ENCODE measurements at places on chromosomes 3 and 15.
A peak's percentile ranks its signal among the peaks of the same experiment; 100 is the strongest.

DNA sequence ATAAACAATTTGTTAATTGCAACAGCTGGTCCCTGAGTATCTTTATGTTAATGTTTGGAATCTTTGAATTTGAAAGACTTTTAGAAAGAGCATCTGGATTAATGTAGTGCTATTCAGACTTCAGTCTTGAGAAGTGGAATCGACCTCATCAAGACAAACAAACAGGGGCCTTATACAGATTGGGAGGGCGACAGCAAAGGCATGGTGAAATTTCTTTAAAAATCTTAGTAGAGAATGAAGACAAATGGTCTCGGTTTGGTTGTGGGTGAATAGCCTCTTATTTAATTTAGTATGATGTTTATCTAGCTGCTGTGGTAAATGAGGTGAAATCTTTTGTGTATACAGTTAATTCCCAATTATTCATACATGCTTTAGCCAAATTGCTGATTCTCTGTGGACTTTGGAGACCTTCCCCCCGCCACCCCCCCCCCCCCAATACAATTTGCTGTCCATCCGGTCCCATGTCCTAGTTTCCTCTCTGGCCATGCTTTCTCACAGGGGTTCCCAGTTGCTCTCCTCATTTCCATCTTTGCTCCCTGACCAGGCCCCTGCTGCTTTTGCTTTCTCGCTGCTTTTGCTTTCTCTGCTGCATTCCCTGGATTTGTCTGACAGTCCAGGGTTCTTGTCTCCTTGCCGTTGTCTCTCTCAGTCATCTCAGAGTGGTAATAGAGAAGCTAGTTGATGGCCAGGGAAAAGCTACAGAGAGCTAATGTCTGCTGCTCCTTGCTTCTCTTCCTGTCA is 135.3 kb downstream of the FNDC3B start:
- DNase-seq = no peak

- no peak for DNase-seq
Measured at GRCh38 chr3:131526801-131527347, 24.1 kb upstream of the MRPL3 start.

DNA sequence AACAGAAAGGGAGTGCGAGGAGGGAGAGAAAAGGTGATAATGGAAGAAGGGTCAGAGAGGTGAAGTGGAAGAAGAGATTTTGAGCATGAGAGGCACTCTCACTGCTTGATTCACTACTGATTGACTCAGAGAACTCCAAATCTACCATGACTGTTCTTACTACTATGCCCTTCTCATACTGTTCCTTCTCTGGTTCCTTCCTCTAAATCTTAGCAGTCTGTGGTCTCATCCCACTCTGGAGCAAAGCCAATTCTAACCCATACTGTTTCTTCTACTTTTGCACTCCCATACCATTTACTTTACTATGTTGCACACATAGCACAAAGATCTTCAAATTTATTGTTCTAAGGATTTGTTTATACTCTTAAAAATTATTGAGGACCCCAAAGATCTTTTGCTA is 100.8 kb downstream of the DTWD1 start:
- DNase-seq = no peak

DNA sequence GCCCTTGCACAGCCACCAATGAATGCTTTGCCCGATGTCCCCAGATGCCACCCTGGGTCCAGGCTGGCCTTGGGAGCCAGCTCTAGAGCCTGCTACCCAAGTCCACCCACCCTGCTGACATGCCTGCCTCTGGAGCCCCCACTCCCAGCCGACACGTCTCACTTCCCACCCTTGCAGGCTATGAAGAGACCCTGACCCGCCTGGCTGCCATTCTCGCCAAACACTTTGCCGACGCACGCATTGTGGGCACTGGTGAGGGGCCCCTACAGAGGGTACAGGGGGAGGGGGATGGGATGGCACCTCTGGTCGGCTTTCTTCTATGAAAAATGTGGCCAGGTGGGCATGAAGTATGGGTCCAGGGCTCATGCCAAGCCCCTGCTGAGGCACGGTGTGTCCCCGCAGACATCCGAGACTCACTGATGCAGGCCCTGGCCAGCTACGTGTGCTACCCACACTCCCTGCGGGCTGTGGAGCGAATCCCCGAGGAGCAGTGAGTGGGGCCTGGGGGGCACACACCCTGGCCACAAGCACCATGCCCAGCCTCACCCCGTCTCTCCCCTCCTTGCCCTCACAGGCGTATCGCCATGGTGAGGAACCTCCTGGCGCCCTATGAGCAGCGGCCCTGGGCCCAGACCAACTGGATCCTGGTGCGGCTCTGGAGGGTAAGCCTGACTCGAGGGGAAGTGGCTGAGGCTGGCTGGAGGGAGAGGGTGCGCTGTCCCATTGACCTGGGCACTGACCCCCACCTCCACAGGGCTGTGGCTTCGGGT is 6.0 kb downstream of the AMIGO3 start:
- no peak for DNase-seq

GRCh38 chr15:79826800-79827199 is 70.0 kb downstream of the MTHFS start:
- DNase-seq = no peak

- DNase-seq = no peak
Measured at GRCh38 chr3:45413172-45413765, 24.9 kb downstream of the LARS2 start.

GRCh38 chr3:167031364-167032049 is 348.6 kb downstream of the ZBBX start:
- DNase-seq = no peak

DNA sequence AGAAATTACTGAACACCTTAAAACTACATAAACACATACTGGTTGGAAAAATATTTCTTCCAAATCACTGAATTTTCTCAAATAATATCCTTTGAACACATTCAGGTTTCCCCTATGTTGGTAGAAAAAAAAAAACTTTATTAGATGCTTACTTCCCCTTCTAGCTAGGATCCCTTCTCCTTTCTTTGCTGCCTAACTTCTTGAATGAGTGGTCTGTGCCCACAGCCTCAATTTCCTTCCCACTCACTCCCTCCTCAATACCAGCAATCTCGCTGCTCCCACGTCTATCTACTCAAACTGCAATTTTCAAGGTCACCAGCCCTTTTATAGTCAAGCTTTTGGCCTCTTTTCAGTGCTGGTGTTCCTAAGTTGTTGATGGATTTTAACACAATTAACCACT is 8.3 kb downstream of the CD200R1 start:
- DNase-seq = no peak

GRCh38 chr3:39398700-39399099 is 7.8 kb upstream of the RPSA start:
- DNase-seq = no peak

GRCh38 chr3:66555214-66555844 is 54.5 kb upstream of the LRIG1 start:
- no peak for DNase-seq

GRCh38 chr15:61784734-61785133 is 275.5 kb downstream of the VPS13C start:
- DNase-seq = no peak

GRCh38 chr15:49815950-49816349 is 195.1 kb downstream of the DTWD1 start:
- DNase-seq = no peak

GRCh38 chr15:74184582-74185091 is 11.1 kb downstream of the ISLR start:
- no peak for DNase-seq

DNA sequence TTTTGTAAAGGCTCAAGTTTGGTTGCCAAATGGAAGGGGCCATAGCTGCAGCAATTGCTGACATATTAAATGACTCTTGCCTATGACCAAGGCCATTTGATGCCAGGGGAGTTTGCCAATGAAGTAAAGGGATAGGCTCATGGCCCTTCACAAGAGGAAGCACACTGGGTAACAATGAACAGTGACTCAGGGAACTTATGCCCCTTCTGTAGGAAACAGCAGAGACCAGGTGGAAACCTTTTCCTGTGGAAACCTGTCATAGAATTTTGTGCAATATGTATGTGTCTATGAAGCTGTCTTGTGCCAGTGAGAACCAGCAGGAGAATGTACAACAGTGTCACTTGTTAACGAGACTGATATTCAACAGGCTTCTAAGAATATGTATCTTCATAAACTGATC is 25.4 kb upstream of the AVEN start:
- no peak for DNase-seq

DNA sequence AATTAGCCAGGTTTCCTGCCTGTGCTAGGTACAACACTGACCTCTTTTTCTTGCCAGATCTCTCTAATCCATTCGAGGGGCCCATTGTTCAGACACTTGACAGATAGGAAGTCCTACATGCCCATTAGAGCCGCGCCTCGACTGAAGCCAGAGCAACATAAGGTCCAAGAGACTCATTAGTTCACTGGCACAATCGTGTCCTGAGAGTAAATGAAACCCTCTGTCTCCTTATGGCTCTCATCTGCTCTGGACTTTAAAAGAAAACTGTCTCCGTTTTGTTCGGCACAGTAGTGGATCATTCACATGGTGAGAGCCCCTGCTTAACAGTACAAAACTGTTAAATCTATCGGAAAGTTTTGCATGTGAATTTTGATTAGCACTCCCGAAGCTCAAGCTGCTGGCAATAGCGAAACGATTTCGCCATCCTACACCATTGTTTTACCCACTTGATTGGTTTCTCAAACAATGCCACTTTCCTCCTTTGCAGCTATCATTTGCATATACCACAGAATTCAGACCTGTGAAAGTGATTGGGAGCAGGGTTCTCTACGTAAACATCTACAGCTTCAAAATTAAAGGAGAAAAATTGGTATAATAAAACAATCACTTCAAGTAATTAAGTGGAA is 19.0 kb upstream of the C15orf61 start:
- DNase-seq = no peak

DNA sequence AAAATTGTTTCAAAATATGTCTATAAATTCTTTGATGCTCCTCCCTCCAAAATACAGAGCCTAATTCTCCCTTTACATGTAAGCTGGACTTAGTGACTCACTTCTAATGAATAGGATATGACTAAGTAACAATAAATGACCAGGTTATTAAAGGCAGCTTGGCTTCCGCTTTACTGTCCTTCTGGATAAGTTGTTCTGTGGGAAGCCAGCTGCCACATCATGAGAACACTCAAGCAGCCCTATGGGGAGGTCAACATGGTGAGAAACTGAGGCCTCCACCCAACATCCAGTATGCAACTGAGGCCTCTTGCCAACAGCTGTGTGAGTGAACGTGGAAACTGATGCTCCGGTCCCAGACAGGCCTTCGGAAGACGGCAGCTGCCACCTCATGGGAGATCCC is 247.3 kb upstream of the CHRM5 start:
- DNase-seq = no peak

- no peak for DNase-seq
Measured at GRCh38 chr3:141093971-141094684, 43.0 kb downstream of the SPSB4 start.

GRCh38 chr15:68603216-68603595 is 24.4 kb downstream of the CORO2B start:
- DNase-seq = no peak

DNA sequence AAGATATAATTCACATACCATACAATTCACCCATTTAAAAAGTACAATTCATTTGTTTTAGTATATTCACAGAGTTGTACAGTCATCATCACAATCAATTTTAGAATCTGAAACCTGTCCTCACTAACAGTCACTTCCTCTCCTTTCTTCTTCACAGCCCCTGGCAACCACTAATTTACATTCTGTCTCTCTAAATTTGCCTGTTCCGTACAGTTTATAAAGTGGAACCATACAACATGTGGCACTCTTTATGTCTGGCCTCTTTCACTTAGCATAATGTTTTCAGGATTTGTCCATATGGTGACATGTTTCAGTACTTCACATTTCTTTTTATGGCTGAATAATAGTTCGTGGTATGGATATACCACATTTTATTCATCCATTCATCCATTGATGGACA is 22.7 kb downstream of the ERICH6 start:
- DNase-seq = no peak

- no peak for DNase-seq
Measured at GRCh38 chr3:150114873-150115540, 144.3 kb upstream of the PFN2 start.

GRCh38 chr3:134381831-134382442 is 7.7 kb upstream of the AMOTL2 start:
- no peak for DNase-seq

DNA sequence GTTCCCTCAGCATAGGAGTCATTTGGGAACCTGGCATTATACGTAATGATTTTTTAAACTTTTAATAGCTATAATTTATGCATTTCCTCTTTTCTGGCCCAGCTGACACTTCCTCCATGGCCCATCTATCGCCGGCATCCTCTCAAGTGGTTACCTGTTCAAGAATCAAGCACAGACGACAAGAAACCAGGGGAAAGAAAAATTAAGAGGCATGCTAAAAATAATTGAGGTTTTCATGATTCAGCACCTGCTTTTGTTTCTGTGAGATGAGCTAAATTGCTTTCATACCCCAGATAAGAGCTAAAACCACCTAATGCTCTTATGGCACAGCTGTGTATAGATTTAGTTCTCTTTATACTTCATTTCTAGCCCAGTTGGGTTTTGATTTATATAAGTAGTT is 1.7 kb downstream of the SPCS1 start:
- no peak for DNase-seq

DNA sequence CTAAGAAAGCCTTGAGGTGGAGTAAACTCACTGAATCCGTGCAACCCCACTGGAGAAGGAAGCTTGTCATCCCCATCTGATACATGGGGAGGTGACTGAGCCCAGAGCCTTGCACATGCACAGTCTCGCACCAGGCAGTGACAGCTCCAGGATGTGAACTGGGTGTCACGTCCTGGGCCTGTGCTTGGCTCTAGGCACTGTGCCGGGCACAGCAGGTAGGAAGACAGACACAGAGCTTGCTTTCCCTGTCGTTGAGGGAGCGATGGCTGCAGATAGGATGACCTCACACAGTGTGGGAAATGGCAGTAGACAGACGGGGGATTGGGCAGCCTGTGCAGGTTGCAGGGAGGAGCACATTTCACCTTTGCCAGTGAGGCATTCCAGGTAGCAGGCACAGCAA is 12.2 kb upstream of the ATP2B2 start:
- DNase-seq = no peak

- DNase-seq = peak; percentile 57
Measured at GRCh38 chr15:44775953-44776352, 39.6 kb downstream of the TRIM69 start.

- DNase-seq = no peak
Measured at GRCh38 chr15:101233651-101234280, 18.1 kb downstream of the CHSY1 start.

- DNase-seq = no peak
Measured at GRCh38 chr3:122410639-122411038, 5.2 kb downstream of the WDR5B start.

DNA sequence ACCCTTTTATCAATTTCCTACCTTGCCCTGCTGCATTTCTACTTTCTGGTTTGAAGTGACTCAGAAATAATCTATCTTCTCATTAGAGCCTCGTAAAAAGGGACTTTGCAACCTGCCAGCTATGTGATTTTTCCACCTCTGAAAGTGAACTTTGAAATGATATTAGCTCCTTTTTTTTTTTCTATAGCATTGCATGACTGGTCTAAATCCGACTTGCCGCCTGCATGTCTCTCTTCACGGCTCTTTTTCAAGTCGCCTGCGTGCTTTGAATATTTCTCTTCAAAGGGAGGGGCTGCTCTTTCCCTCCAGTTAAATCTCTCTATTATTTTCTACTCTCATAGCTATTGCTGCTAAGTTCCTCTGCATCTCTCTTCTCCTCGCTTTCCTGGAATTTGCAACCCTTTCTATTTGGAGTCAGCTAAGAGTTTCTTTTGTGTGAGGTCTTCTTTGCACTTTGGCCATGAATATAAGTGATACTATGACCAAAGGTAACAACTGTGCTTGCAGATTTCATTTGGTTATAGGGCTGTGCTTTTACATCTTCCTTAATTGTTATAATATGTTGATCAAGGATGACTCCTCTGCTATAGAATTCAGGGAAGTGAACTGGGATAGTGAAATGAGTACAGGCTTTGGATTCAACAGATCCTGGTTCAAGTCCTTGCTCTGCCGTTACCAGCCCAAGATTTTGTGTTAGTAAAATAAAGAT is 541.1 kb downstream of the AGBL1 start:
- no peak for DNase-seq
